Thoracic aorta (tissue), 2 donors: ENCODE measurements at places on chromosomes 1 and 21.

DNA sequence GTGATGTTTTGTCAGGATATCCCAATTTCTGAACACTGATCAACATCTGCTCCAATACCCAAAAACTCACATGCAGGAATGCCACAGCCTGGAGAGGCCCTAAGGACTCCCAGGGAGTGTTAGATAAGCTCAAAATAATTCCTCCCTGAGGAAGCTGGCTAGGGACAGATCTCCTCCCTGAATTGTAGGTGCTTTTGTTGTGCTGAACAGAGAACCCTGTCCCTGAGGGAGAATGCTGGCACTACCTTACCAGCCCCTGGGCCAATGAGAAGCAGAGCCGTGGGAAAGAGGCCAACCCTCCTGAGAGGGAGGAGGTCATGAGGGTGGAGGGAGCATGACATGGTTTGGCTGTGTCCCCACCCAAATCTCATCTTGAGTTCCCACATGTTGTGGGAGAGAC, 73.6 kb upstream of the PTGFRN start:
- no peak overlapping the region for H3K27ac ChIP-seq
- no peak overlapping the region for H3K4me3 ChIP-seq
- no peaks in the 10 kb centered on the region for H3K36me3 ChIP-seq
- no peaks in the 10 kb centered on the region for H3K27me3 ChIP-seq

- H3K4me1 ChIP-seq, result peaks cover 20% of the 10 kb centered on the region
- H3K27ac ChIP-seq, result no peak overlapping the region
- no peaks in the 10 kb centered on the region for H3K27me3 ChIP-seq
- no peaks in the 10 kb centered on the region for H3K36me3 ChIP-seq
- DNase-seq, result no peak
These were observed 20.5 kb upstream of the KCNE2 start for GRCh38 chr21:34343347-34343746.

DNA sequence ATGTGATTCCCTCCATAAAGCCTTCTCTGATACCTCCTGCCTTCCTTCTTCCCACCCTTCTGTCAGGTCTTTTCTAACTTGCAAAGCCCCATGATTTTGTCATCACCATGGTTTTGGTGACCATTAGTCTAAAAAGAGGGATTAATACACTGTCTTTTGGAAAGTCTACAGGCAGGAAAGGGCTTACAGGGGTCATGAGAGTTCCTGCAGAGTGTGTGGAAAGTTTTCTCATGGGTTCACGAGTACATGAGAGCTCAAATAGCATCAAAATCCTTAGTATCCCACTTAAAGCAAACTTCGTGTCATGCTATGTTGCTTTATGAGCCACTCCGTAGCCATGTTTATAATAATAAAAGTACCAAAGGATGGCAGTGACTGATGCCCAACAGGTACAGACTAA, 86.6 kb upstream of the BMP8A start:
- H3K4me3 ChIP-seq, result no peak overlapping the region
- DNase-seq, result no peak
- H3K36me3 ChIP-seq, result no peaks in the 10 kb centered on the region

GRCh38 chr1:101455166-101455565, 218.3 kb downstream of the S1PR1 start:
- H3K4me3 ChIP-seq, result no peak overlapping the region
- H3K27ac ChIP-seq, result no peak overlapping the region
- no peaks in the 10 kb centered on the region for H3K4me1 ChIP-seq
- DNase-seq, result no peak

DNA sequence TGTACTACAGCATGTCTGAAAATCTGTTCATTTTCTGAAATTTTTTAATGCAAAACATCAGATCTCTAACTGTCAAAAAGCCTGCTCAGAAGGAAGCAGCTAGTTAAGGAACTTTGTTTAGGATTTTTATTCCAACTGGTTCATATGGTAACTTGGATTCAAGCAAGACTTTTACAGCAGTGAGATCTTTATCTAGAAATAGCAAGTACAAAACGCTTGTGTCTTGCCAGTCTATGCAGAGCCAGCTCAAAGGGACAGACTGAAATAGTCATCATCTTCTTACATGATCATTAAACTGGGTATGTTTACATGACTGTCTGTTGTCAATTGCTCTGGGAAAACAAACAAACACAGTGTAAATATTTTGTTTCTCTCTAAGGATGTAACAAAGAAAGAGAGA, 37.6 kb downstream of the DDAH1 start:
- H3K4me3 ChIP-seq, result no peak overlapping the region
- peaks cover 3% of the 10 kb centered on the region for H3K4me1 ChIP-seq
- H3K27me3 ChIP-seq, result no peaks in the 10 kb centered on the region
